ENCODE measurements at places on chromosomes 2 and 18.

- DNase-seq, result no peak
Observed at GRCh38 chr2:54955358-54956110, 94.7 kb downstream of the RTN4 start.

GRCh38 chr2:188475945-188476344 is 184.3 kb downstream of the GULP1 start:
- DNase-seq, result no peak

GRCh38 chr18:58241026-58241679 is 197.1 kb downstream of the NEDD4L start:
- no peak for DNase-seq

DNA sequence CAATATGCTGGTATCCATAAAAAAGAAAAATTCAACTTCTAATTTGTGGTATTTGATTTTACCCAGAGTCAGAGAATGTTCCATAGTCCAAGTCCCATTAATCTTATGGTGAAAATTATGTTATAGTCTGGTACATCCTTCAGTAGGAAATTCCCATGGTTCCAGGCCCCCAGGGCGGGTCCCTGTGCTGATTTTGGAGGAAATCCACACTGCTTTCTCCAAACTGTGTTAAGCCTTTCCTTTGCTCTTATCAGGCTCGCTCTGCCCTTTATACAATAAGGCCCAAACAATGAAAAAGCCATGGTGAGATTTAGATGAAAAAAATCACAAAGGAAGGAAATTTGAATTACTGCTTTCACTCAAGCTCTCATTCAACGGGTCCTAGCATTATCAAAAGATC is 46.8 kb upstream of the DARS1 start:
- no peak for DNase-seq

GRCh38 chr18:3540805-3541548 is 91.0 kb downstream of the TGIF1 start:
- DNase-seq, result no peak

DNA sequence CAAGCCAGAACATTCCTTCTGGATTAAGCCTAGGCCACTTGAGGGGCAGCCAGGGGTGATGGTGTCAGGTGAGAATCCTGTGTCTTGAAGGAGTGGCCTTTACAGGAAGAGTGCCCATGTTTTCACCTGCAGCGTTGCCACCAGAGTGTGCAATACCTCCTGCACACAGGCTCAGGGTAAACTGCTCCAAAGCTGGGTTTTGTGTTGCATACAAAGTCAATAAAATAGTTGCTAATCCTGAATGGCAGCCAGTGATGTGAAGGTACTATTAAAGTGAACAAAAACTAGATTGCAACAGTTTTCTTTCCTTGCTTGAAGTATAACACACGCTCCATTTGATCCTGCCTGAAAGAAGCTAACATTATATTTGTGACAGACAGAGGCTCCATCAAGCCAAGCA is 64.4 kb upstream of the NRP2 start:
- DNase-seq, result no peak

GRCh38 chr2:240089306-240089705 is 36.0 kb upstream of the OR6B3 start:
- no peak for DNase-seq

DNA sequence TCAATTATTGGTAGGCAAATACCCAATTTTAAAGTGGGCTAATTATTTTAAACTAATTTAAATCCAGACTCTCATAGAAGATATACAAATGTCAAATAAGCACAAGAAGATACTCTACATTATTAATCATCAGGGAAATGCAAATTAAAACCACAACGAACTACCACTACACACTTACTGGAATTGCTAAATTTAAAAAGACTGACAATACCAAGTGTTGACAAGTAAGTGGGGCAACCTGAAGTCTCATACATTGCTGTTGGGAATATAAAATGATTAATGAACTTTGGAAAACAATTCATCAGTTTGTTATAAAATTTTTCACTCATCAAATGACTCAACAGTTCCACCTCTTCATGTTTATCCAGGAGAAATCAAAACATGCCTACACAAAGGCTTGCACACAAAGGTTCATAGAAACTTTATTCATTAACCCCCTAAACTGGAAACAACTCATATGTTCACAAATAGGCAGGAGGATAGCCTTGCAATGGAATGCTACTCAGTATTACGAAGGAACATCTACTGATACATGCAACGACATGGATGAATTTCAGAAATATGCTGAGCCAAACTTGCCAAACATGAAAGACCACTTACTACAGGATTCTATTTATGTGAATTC is 120.8 kb downstream of the MCFD2 start:
- no peak for DNase-seq

DNA sequence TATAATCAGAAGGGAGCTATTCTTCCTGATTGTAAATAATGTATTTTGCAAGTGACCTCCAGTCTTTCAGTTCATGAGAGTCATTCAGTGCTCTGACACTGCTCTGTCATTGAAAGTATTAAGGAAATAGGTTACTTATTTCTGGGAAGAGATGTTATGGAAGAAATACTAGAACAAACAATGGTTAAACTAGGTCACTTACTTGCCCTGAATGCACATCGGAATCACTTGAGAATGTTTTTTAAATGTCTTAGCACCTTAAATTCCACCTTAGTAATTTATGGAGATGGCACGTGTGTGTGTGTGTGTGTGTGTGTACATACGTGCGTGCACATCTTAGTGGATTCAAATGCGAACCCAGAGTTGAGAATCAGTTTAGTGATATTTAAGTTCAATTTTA is 126.6 kb upstream of the KCNH7 start:
- no peak for DNase-seq

GRCh38 chr2:424306-425171 is 136.6 kb upstream of the ALKAL2 start:
- no peak for DNase-seq

DNA sequence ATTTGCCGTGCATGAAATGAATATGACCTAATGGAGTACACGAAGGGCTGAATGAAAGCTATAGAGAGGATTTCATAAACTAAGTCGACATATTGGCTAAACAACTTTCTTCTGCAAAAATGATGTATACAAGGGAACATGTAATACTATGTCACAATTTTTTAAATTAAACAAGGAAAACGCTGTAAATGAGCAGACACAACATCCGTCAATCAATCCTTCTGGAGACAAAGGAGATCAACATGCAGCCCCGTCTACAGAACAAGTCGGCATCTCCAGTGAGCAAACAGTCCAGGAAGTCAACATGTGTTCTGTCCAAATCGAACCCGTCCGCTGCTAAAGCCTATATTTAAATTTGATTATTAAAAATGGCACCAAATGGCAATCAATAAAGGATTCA is 180.8 kb downstream of the TCF4 start:
- DNase-seq, result no peak

DNA sequence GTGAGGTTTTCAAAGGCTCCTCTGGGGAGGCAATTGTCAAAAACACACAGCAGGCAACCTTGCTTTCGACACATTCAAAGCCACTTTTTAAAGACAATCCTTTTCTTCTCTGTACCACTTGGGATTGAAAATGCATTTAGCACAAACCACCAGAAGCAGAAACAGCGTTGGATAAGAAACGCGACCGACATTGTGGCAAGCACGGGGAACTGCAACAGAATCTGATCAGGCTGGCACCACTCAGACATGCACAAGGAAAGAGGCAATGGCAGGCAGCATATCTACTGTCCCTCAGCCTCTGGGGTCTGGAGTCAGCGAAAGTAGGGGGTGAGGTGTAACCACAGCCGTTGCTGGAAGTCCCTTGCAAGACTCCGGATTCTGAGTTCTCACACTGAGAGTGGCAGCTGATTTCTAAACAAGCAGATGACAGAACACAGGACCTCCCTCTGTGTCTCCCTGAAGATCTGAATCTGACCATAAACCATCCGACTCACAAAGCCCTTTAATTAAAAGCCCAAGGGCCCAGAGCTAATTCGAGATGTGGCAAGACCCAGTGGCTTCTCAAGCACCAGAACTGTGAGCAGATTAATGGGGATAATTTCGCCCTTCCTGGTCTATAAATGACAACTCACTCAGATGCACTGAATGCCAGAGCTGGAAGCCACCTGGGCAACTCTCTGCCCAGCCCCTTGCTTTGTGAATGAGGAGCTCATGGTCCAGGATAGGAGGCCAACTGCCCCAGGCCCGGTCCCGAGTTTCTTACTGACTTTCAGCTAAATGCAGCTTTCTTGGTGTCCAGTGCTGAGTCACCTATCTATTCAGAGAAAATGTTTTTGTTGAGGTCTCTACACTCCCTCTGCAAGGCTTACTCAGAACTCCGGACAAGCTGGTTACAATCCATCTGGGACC is 29.6 kb downstream of the CYRIA start:
- no peak for DNase-seq

GRCh38 chr2:28322456-28322855 is 70.2 kb upstream of the FOSL2 start:
- DNase-seq, result no peak

DNA sequence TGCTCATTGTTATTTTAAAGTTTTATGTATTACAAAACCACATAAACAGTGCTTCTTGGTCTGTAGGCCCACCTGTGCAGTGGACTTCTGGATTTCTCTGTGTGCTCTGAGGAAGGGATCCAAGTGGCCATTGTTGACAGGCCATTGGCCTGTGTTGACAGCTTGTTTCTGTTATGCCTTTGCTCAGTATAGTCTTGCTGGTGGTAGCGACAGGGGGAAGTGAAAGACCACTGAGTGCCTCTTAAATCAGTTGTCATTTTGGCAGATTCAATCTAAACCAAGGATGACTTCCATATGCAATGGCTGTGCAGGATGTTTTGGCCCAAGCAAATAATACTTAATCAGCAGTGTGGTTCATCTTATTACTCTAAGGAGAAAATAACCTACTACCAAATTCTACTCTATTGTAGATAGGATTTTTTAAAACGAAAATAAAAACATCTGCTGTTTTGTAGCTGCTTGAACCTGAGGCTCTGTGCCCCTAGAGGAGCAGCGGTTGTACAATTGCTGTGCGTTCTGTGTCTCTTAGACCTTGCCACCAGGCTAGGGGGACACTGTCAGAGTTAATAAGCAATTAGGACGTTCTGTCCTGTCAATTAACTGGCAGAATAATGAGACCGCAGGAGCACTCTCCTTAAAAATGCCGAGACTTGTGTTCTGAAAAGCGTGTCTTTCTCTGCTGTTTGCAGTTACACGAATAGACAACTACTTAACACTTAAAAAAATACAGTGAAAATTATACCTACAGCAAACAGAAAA is 108.2 kb downstream of the RHBDD1 start:
- DNase-seq, result no peak

- DNase-seq, result no peak
Observed at GRCh38 chr2:188326290-188326668, 34.6 kb downstream of the GULP1 start.

DNA sequence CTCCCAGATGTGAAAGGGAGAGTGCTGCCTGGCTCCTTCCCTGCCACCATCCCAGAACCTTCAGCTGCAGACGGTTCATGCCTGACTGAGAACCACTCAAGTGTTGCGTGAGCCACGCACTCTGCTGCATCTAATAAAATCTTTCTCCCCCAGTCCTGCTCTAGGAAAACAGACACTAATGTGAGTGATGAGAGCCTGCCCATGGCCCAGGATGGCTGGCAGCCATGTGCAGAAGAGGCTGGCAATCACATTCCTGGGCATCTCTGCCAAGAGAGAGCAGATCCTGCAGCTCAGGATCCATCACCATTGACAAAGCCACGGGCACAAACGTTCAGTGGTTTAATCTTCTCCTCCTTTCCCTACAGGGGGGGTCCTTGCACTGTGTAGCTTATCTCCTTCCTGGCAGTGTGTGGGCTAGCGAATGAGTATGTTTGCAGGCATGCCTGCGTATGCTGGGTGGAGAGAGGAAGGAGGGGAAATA is 477.5 kb downstream of the SLC4A3 start:
- no peak for DNase-seq

GRCh38 chr2:132641819-132642218 is 28.2 kb downstream of the LYPD1 start:
- no peak for DNase-seq

DNA sequence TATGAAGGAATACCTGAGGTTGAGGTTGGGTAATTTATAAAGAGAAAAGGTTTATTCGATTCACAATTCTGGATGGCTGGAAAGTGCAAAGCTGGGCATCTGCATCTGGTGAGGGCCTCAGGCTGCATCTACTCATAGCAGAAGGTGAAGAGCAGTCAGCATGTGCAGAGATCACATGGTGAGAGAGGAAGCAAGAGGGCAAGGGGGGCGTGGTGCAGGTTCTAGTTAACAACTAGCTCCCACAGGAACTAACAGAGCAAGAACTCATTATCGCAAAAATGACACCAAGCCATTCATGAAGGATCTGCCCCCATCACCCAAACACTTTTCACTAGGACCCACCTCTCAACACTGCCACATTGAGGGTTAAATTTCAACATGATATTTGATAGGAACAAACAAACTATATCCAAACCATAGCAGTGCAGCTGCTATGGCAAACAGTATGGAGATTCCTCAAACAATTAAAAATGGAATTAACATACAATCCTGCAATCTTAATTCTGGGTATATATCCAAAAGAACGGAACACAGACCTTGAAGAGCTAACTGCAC is 72.8 kb upstream of the LDLRAD4 start:
- no peak for DNase-seq

DNA sequence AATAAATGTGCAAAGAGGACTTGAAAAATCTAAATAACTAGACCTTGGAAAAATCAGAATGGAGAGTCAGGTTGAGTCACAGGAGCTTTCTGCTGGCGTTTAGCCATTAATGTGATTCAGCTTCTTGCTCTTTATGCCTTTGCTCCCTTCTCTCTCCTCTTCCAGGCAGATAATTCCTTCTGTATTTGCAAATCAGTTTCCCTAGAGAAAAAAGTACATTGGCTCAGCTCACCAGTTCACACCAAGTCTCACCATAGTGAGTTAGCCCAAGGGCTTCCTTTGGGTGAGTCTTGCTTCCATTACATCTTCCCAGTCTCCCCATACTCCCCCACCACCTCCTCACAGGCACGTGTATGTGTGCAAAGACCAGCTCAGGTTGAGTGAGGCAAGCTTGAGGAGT is 73.6 kb downstream of the CYBRD1 start:
- no peak for DNase-seq

DNA sequence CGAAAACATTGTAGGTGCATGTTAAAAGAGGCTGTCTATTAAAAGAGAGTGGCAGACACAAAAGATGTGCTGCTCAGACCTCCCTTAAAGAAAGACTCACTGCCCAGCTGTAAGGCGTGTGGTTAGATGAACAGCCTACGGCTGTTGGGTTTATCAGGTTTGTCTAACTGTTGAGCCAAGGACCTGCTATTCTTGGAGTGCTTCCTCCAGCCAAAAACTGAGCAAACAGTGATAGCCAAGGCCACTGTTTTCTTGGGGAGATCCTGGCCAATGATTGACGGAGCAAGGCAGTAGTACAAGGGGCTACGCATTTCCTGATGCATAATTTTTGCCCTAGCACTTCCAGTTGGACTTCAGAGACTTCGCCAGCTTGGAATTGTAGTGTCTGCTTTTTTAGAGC is 1.4 kb upstream of the RAB3GAP1 start:
- DNase-seq, result no peak
